ENCODE measurements at places on chromosomes 1 and 21.

DNA sequence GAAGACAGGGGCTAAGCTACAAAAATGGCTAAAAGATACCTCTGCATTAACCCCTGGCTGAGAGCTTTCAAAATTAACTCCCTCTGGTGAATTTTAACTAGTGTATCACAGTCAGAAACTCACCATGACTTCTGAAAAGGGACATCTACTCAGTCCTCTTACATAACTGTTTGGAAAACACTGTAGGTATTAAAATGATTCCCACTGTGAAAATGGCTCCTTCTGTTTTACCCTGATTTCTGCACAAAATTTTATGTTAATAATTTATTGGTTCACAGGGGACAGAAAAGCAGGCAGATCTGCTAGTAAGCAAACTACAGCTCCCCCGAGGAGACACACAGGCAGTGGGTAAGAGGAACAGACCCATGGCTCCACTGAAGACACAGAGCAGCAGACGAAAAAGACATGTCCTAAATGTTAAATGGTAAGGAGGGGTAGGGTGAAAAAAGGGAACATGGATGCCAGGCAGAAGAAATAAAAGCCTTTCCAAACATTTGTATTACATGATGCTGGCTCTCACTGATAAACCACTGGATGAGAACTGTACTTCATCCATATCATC, 111.7 kb downstream of the SLC45A1 start:
- DNase-seq, result no peak

- no peak for DNase-seq
These were observed 128.2 kb downstream of the PPIAL4G start for GRCh38 chr1:148354913-148355308.

- no peak for DNase-seq
These were observed 94.6 kb upstream of the C8B start for GRCh38 chr1:57060451-57060850.

- no peak for DNase-seq
These were observed 10.4 kb upstream of the CELA3B start for GRCh38 chr1:21966247-21967000.

- DNase-seq, result no peak
These were observed 43.9 kb downstream of the DSCAM start for GRCh38 chr21:40803101-40803500.

DNA sequence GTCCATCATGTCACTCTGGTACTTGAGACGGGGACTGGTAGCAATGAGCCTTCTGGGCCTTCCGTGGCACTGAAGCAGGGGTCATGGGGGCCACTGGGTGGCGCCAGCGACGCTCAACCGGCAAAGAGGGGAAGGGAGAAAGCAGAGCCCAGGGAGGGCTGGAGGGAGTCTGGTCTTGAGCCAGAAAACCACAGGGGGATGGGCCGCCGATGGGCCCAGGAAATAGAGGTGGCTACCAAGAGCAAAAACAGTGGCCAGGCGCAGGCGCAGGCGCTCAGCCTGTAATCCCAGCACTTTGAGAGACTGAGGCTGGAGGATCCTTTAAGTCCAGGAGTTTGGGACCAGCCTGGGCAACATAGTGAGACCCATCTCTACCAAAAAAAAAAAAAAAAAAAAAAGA, 21.8 kb downstream of the EXOC8 start:
- DNase-seq, result peak; percentile 26

GRCh38 chr1:156108664-156109241, 5.8 kb upstream of the LMNA start:
- DNase-seq, result no peak

Measured in NCI-H146 (cell line).